ENCODE measurements at places on chromosomes 16 and 17.

DNA sequence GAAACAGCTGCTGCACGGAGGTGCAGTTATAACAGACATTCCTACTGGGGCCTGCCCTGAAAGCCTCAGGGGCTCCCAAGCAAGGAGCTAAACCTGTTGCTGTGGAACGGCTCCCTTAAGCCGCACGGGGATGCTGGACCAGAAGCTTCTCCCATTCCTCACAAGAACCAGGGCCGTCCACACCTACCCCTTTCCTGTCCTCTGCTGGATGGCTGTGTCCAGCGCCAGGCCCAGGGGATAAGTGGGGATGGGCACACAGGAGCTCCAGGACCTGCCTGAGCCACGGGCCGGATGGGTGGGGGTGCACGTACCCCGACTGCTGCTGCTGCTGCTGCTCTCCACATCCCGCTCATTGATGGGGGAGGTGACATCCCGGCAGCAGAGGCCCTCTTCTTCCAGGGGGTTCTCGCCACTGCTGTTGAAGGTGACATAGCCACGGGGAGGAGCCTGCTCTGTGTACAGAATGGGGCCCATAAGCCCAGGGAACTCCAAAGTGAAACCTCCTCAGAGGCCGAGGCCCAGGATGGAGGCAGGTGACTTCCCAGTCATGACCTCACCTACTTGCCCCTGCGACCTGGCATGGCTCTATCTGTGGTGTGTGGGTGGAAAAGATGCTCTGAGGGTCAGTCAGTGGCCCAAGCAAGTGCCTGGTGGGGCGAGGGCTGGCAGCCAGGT lies 8.6 kb downstream of the NUDT16L1 start:
- DNase-seq: no peak

DNA sequence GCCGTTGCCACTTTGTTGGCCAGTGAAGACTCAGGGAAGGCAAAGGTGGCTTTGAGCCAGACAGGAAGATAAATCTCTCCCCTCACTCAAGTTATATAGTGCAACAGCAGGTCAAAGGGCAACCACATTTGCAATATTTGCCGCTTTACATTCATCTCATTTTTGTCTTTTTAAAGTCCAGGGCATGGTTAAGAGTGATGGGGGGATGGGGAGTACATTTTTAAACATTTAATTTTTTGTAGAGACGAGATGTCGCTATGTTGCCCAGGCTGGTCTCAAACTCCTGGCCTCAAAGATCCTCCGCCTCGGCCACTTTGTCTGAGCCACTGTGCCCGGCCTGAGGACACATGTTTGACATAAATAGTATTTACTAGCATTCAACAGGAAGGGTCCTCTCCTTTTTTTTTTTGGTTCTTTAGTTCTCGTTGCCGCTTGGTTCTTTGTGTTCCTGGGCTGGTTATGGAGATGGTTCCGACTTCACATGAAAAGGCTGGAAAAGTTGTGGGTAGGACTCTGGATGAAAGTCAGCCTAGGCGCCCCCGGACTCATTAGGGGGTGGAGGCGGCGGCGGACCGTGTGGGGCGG lies 95.7 kb downstream of the RAB11FIP4 start:
- no peak for DNase-seq

GRCh38 chr17:15236281-15237105 lies 28.6 kb downstream of the PMP22 start:
- no peak for DNase-seq

DNA sequence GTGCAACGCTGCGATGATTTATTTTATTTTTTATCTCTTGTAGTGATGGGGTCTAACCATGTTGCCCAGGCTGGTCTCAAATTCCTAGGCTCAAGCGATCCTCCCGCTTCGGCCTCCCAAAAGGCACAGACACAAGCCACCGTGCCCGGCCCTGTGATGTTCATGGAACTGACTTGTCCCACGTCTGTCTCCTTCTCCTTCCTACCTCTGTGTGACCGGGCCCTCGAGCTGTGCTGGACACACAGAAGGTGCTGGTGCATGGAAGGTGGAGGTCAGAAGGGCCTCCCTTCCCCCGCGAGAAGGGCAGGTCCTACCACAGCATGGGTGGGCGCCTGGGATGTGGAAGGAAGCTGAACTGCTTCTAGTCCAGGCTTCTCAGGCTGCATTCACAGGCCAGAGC lies 88.0 kb downstream of the SEC14L1 start:
- DNase-seq: no peak

DNA sequence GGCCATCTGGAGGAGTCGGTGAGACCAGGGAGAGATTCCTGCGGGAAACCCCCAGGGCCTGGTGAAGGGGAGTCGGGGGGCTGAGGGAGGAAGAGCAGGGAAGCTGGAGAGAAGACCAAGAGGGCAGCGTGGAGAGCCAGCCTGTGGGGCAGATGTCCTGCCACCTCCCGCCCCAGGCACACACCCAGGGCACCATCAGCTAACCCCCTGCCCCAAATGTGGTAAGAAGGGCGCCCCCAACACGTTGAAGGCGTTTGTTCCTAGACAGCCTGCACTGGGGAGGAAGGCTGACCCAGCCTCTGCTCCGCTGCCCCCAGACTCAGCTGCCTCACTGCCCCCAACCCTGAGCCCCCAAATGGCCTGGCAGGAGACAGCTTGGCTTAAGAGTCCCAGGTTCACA lies 1.3 kb downstream of the BAIAP3 start:
- DNase-seq: no peak

DNA sequence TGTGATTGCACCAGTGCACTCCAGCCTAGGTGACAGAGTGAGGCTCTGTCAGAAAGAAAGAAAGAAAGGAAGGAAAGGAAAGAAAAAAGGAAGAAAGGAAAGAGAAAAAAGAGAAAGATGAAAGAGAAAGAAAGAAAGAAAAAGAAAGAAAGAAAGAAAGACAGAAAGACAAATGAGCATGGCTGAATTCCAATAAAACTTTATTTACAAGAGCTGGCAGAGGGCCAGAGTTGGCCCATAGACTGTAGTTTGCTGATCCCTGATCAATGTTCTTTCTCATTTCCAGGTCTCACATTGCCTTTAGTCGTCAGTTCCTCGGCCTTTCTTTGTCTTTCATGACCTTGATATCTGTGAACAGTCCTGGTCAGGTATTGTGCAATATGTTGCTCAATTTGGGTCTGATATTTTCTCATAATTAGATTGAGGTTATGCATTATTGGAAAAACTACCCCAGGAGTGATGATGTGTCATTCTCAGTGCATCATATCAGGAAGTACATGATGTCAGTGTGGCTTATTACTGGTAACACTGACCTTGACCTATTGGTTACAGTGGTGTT lies 68.5 kb upstream of the MED9 start:
- no peak for DNase-seq

DNA sequence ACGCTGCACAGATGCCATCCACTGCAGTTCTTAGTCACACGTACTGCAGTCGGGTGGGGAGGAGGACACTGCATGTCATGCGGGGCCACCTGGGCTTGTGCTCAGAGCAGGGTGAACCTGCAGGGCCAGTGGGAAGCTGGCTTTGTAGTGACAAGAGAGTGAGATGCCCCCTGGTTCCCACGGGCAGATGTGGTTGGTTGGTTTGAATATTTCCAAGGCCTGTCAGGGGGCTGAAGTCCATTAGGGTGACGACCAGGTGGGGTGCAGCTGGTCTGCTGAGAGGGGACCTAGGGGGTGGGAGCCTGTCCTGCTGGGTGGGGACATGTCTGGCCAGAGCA lies 14.3 kb downstream of the ZNF213 start:
- no peak for DNase-seq

GRCh38 chr17:37067555-37068111 lies 118.9 kb downstream of the AATF start:
- DNase-seq: no peak

DNA sequence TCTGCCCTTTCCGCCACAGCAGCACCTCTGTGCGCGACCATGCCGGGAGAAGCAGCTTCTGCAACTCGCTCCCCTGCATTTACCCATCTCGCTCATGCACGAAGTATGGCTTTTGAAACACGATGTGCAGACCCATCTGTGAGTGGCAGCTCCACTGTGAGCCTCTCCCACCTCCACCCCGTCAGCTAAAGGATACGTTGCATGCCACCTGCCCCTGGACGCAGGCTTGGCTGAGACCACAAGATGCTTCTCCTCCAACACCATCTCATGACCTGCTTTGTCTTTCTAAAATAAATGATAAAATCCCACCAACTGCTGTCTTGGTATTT lies 100.9 kb downstream of the ZNF778 start:
- no peak for DNase-seq

- peak; percentile 10 for DNase-seq
Observed at GRCh38 chr17:3037259-3037658, 26.1 kb downstream of the OR1D5 start.

- DNase-seq: no peak
Observed at GRCh38 chr17:34374457-34374856, 11.4 kb upstream of the CCL1 start.

DNA sequence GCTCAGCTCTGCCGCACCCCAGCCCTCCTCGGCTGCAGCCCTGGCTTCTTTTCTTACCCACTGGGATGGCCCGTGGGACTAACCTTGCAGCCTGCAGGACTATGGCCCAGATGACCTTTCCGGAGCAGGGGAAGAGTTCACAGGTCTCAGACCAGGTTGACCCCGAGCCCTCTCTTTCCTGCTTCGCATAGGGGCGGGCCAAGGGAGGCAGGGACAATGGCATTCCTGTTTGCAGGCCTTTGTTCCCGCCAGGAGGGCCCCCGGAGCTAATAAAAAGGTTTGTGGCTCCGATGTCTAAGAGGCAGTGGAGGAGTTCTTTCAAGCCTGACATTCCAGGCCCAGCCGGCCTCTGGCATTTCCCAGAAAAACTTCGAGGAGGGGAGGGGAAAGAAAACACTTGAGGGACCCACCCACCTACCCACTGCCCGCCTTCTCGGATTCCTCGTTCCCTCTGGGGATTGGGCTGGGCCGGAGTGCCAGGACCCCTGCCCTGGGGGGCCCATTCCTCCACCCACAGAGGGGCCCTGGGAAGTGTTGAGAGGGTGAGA lies 5.8 kb upstream of the SOCS3 start:
- DNase-seq: no peak

DNA sequence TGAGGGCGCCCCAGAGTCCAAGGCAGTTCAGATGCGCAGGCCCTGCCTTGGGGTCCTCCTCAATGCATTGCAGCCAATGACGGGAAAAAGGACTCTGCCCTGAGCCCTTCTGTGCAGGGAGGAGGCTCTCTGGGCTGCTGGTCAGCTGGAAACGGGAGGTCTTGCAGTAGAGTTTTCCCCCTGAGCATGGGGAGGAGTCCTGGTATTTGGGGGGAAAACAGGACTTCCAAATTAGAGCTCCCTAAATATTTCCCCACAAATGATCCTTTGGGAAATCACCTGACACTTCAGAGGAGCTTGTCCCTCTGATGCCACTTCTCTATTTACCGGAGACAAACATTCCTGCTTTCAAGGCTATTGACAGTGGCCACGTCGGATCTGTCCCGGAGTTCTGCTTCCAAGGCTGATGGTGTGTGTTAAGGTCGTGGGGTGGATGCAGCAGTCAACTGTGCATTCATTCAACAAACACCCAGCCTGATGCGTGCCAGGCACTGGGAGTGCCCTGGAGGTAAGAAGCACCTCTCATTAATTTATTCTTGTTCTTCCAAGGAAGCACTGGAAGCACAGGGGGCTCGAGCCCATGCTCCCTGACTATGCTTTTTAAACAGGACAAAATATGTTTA lies 73.0 kb upstream of the DNAH17 start:
- DNase-seq: no peak

DNA sequence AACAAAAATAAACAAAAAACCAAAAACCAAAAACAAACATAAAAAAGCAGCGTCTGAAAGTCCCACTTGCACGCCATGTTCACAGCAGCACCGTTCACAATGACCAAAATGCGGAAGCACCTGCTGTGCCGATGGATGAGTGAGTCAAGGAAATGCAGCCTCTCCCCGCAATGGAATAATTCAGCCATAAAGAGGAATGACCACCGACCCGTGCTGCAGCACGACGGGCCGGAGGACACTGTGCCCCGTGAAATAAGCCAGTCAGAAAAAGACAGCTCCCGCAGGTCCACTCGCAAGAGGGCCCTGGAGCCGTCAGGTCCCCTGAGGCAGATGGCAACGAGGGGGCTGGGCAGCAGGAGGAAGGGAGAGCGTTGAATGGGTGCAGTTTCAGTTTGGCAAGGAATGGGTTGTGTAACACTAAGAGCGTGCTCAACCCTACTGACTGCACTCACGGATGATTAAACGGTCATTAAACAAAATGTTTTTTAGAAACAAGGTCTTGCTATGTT lies 5.1 kb downstream of the CLCN7 start:
- no peak for DNase-seq

DNA sequence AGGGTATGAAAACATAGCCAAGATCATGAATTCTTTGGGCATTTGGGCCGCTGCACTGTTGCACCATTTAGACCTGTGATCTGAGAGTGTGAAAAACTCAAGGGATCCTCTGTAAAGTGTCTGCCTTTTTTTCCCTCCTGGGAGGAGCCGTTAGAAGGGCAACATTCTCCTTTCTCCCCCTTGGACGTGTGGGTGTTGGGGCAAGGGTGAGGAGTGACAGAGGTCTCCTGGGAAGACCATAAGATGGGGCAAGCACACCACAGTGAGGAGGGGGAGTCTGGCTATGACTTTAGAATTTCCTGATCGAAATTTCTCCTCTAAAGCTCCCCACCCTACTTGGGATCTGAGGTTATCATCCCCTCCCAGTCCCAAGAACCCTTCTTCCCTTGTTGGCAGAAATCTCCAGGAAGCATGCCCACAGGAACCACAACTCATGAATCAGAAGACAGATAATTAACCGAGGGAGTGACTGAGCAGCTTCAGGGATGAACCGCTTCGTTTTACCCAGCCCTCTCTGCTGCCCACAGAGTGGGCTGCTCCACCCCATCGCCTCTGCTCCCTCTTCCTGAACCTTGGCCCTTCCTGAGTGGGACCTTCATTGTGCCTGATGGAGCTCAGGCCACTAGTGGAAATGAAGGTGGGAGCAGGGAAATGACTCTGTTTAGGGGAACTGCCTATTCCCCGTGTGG lies 4.2 kb downstream of the ITGB3 start:
- no peak for DNase-seq

- no peak for DNase-seq
Observed at GRCh38 chr17:43382776-43383175, 16.0 kb upstream of the ARL4D start.

DNA sequence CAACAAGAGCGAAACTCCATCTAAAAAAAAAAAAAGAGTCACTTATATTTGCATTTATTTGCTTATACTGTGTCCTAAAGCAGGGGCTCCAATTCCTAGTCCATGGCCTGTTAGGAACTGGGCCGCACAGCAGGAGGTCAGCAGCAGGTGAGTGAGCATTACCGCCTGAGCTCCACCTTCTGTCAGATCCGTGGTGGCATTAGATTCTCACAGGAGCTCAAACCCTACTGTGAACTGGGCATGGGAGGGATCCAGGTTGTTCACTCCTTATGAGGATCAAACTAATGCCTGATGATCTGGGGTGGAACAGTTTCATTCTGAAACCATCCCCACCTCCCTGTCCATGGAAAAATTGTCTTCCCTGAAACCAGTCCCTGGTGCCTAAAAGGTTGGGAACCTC lies 24.9 kb downstream of the ITGB3 start:
- DNase-seq: no peak

Measured in CD4-positive, alpha-beta T cell treated with Interleukin-4 for 1 hour (primary cell).